ENCODE measurements at places on chromosomes 13 and 19.

GRCh38 chr13:87919956-87920355 lies 248.8 kb downstream of the SLITRK5 start:
- DNase-seq, result no peak

GRCh38 chr19:47093841-47094240 lies 19.7 kb downstream of the ZC3H4 start:
- no peak for DNase-seq

DNA sequence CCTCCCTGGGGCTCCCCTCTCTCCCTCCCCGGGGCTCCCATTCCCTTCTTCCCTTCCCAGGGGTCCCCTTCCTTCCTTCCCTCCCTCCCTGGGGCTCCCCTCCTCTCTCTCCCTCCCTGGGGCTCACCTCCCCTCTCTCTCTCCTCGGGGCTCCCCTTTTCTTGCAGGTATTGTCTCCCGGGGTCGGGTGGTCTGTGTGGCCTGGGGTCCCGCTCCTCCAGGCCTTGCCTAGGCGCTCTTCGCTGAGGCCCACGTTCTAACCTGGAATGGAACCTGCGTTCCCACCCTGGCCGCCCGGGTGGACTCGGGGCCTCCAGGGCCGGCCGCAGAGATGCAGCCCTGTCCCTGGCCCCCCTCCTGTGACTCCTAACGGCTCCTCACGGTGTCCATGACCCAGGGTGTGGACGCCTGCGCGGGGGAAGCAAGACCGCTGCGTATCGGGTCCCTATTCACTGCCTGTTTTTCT lies 940 bp upstream of the DCUN1D2 start:
- DNase-seq, result peak; percentile 49

- no peak for DNase-seq
Observed at GRCh38 chr19:3753631-3754410, 7.7 kb downstream of the APBA3 start.

DNA sequence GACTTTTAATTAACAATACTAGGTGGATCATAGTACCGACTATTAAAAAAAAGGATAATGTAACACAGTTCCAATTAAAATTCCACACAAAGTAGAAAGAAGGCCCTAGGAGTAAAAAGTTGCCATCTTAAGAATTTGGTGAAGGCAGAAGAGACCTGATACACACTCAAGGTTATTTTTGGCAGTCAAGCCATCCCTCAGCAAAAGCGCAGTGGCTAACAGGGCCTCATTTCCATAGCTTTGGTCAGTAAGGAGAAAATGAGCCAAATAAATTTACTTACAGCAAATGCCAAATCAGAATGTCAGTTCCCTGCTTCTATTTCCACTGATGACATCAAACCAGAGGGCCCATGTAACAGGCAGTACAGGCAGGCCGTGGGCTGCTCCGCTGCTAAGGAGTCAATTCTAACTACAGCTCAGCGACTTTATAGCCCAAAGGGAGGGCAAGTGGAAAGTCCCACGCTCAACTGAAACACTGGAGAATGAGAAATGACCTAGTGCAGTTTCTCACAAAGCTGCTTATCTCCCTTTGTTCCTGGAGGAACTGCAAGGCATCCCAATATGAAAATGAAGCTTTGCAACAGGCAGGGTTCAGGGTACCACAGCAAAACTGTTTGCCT lies 6.3 kb downstream of the ARGLU1 start:
- no peak for DNase-seq

GRCh38 chr13:110921695-110922094 lies 6.8 kb upstream of the ANKRD10 start:
- DNase-seq, result no peak

DNA sequence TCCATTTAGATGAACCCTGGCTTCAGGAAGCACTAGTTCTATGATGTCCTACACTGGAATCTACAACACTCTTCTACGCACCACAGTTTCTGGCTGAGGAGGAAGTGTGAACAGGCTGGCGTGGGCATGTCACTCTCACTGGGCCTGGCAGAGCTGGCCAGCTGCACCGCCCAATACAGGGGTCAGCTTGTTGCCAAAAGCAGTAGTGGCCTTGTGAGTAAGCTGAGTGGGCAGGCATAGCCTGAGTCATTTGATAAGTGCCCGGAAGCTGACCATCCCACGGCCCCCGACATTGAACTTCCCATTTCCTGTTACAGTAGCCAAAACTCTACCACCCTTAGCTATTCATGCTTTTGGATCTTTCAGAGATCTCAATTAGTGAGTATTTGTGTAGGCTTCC lies 240.9 kb upstream of the SERP2 start:
- no peak for DNase-seq

DNA sequence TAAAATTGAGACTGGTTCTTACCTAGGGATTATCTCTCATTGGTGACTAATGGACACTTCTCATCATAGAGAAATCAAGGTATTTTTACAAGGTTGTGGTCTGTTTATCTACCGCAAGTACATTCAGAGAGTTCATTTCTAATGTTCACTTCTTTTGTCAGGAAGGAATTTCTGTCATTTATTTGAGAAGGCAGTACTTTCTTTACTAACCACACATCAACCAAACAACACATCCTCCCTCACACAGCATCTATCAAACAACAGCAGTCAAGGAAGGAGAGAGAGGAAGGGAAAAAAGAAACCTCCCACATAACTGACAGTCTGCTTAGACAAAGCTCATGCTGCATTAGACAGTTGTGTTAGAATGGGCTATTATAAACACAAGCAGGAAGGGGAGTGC lies 182.3 kb upstream of the KLF12 start:
- DNase-seq, result no peak

- no peak for DNase-seq
Observed at GRCh38 chr13:66237411-66238062, 992.6 kb downstream of the PCDH9 start.

DNA sequence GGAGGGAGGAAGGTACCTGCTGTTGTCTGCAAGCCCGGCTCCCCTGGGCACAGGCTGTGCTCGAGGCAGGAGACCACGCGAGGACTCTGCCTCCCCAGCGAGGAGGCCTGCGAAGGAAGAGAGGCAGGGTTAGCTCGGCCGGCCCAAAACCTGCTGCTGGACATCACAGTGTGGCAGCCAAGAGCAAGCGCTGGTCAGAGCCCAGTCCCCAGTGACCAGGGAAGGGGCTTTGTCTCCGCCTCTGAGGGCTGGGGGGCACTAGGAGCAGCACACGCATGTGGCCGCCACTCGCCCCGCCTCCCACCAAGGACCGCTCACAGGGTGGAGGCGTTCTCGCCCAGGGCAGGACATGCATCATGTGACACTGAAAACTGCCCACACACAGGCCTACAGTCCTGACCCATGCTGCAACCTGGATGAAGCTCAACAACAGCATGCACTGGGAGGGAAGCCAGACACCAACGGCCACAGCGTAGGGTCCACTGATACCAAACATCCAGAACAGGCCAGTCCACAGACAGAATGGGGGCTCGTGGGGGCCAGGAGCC lies 8.5 kb downstream of the MIER2 start:
- DNase-seq, result no peak

- DNase-seq, result no peak
Observed at GRCh38 chr13:113092776-113093579, 12.6 kb upstream of the F7 start.

- no peak for DNase-seq
Observed at GRCh38 chr13:32191452-32191998, 123.6 kb downstream of the ZAR1L start.

GRCh38 chr13:48380581-48380980 lies 32.3 kb downstream of the LPAR6 start:
- no peak for DNase-seq

DNA sequence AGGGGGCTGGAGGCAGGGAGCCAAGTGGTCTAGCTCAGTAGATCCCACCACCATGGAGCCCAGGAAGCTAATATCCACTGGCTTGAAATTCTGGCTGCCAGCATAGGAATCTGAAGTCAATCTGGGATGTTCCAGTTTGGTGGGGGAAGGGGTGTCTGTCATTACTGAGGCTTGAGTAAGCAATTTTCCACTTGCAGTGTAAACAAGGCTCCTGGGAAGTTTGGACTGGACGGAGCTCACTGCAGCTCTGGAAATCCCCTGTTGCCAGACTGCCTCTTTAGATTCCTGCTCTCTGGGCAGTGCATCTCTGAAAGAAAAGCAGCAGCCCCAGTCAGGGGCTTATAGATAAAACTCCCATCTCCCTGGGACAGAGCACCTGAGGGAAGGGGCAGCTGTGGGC lies 349.2 kb upstream of the KLHL1 start:
- DNase-seq, result no peak

DNA sequence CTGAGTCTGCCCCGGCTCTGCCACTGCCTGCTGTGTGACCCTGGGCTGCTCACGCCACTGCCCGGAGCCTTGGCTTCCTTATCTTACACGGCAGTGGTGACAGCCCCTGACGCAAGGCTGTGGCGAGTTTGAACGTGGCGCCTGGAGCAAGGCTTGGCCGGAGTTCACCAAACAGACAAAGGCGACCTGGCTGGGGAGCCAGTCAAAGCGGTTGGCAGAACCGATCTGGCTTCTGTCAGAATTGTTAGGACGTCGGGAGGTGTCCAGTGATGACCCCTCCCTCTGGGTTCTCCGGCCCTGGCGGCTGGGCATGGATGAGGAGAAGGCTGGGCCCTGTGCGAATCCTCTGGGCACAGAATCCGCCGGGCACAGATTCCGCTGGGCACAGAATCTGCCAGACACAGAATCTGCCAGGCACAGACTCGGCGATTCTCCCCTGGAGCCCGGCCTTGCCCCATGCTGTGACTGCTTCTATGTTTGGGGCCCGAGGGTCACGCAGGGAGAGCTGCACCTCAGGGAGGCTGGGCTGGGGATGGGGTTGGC lies 11.7 kb upstream of the TMEM255B start:
- DNase-seq, result no peak

DNA sequence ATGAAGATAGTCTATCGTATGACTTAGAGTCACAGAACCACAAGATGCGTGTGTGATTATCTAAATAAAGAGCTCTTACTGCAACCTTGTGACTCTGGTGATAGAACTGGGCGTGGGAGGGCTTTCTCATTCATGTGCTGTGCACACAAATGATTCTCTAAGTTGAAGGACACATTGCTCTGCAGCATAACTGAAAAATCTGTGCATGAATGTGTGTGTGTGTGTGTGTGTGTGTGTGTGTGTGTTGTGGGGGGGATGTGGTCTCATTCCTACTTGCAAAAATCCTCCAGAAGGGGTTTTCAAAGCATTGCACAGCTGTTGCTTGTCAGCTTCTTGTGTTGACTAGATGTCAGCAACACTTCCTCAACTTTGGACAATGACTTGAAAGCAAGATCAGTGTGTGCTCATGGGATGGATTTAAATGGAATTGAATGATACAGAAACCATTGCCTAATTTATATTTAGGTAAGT lies 22.4 kb downstream of the LRCH1 start:
- DNase-seq, result no peak

DNA sequence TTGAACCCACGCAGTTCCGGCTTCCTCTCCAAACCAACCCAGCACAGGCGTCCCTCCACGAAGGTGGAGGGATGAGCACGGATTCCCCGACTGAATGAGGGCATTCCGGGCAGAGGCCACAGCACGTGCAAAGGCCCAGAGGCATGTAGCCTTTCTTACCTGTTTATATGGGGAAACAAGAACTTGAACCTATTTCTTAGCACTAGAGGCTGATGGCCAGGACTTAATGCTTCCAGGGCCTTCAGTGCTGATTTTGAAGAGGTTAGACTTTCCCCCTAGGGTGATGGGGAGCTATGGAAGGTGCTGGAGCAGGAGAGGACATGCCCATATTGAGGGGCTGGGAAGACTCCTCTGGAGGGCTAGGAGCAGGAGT lies 2.0 kb downstream of the MAST3 start:
- no peak for DNase-seq

GRCh38 chr19:11496391-11497163 lies 9.1 kb downstream of the ZNF653 start:
- peak; percentile 32 for DNase-seq

GRCh38 chr13:79034341-79034740 lies 371.7 kb downstream of the RBM26 start:
- no peak for DNase-seq

GRCh38 chr13:94239135-94239534 lies 240.3 kb downstream of the DCT start:
- DNase-seq, result no peak

GRCh38 chr19:3007975-3008374 lies 21.1 kb downstream of the TLE2 start:
- no peak for DNase-seq

DNA sequence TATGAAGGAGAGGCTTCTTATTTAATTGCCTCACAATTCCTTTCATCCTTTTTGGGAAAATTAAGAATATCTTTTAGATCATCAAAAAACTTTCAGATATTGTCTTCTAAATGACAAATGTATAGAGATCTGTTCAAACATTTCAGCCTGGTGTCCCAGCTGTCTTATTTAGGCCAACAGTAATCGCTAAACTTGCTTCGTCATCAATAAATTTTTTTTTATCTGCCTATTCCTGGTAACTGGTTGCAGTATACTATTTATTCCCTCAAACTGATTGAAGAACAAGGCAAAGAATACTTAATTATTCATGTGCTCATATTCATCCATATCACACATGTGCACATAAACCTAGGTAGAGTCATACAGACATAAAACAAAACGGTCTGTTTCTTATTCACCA lies 5.3 kb upstream of the MYO16 start:
- no peak for DNase-seq

DNA sequence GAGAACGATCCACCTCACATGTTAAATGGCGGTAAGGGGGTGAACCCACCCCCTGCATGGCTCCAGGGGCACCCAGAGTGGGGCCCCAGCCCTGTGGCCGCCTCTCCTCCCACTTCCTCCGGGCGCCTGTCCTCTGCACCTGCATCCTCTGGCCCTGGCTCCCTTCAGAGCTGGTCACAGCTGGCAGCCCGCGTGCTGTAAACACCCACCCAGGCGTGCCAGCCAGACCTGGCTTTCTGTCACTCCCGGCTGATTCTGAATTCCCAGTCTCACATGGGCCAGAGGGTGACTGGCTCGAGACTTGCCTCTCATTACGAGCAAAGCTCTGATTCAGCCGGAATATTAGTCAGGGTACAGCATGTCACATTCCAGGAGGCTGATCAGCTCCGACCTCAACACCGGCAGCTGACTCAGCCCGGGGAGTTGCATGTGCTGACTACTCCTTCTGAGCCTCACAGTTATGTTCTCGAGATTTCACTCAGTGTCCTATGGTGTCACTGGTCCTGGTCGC lies 75.1 kb downstream of the GNG7 start:
- no peak for DNase-seq

DNA sequence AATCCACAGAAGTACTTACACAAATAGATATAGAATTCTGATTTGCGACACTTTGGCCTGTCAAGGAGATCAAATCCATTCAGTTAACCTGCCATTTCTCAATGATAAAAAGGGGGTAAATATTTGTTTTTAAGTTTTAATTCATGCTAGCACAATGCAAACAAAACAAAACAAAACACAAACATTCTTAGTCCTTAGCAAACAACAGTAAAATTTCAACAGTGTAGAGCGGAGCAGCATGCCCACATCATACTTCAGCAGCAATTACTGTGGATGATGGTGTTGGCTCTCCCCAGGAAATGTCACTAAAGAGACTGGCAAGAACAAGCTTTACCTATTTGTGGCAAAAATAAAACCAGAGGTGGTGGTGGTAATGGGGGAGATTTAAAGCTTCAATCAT lies 625.2 kb upstream of the PCDH20 start:
- peak; percentile 43 for DNase-seq

DNA sequence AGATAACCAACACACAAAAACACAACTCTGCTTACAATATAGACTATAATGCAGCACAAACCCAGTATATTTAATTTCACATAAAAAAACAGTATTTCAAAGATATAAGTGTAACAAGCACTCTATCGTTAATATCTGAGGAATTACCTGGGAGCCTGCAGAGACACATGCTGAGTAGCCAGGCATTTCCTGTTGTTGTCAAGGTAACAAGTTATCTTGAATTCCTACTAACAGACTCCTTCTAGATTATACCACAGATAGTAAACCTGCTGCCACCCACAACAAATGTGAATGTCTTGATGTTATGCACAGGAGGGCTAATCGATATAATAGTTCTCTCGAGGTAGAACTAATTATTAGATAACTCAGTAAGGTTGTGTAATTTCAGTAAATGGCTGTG lies 826.0 kb upstream of the PRR20A start:
- no peak for DNase-seq

All from NCI-H1092 treated with DMSO at 0.1 percent for 48 hours (cell line).